Fibroblast of villous mesenchyme (primary cell): ENCODE measurements at places on chromosomes 6 and 20. TPM values are rescaled to one million over a fixed set of nuclear protein-coding genes. Genes with fewer than 3 reads are reported as not detected.

Gene GCLC
- 25.8 and 36.3 TPM in 2 replicates for total RNA-seq

Gene ZSCAN23
- total RNA-seq: 4.3 and 9.0 TPM in 2 replicates

Gene SLC22A2
- under 0.01 TPM in 2 replicates for total RNA-seq

Gene LHFPL5
- not detected in 2 replicates for total RNA-seq

Gene FOXS1
- 1.7 and 2.9 TPM in 2 replicates for total RNA-seq

Gene SLC24A3
- 0.86 and 4.2 TPM in 2 replicates for total RNA-seq

Gene RGS17
- 1.3 and 2.9 TPM in 2 replicates for total RNA-seq

Gene TPD52L2
- total RNA-seq: 103 and 115 TPM in 2 replicates

Gene AHCY
- 81.5 and 94.6 TPM in 2 replicates for total RNA-seq

Gene PPP1R14C
- not detected in 2 replicates for total RNA-seq

Gene ISM1
- 0.43 and 0.64 TPM in 2 replicates for total RNA-seq

Gene DAAM2
- 13.8 and 16.1 TPM in 2 replicates for total RNA-seq

Gene SLC29A1
- 7.1 and 9.5 TPM in 2 replicates for total RNA-seq

Gene HINT3
- 14.5 and 23.3 TPM in 2 replicates for total RNA-seq

Gene SNAP91
- under 0.01 TPM in 1 of 2 replicates, not detected in the other for total RNA-seq

Gene QRSL1
- 10.3 and 16.0 TPM in 2 replicates for total RNA-seq

Gene PABPC1L
- total RNA-seq: 10.8 and 11.0 TPM in 2 replicates

Gene LY6G6C
- total RNA-seq: not detected in 2 replicates

Gene MDFI
- not detected in 2 replicates for total RNA-seq

Gene NR2E1
- total RNA-seq: not detected in 2 replicates

Gene HLA-DMA
- 1.9 and 3.5 TPM in 2 replicates for total RNA-seq

Gene BANF2
- not detected in 2 replicates for total RNA-seq

Gene ENPP3
- total RNA-seq: under 0.01 TPM in 1 of 2 replicates, not detected in the other

Gene GSTA2
- not detected in 2 replicates for total RNA-seq

Gene VWA7
- under 0.01 TPM in 2 replicates for total RNA-seq

Gene HLA-DQB2
- not detected in 2 replicates for total RNA-seq

Gene ARHGAP40
- not detected in 2 replicates for total RNA-seq

Gene RPP21
- total RNA-seq: 26.3 and 45.4 TPM in 2 replicates

Gene XKR7
- total RNA-seq: not detected in 2 replicates

Gene FERMT1
- total RNA-seq: 4.3 and 4.5 TPM in 2 replicates

Gene EBF4
- 2.6 and 3.5 TPM in 2 replicates for total RNA-seq
